ENCODE measurements at places on chromosomes 7 and 10.

GRCh38 chr10:105615715-105616365 is 974.8 kb downstream of the SORCS3 start:
- no peak for DNase-seq

DNA sequence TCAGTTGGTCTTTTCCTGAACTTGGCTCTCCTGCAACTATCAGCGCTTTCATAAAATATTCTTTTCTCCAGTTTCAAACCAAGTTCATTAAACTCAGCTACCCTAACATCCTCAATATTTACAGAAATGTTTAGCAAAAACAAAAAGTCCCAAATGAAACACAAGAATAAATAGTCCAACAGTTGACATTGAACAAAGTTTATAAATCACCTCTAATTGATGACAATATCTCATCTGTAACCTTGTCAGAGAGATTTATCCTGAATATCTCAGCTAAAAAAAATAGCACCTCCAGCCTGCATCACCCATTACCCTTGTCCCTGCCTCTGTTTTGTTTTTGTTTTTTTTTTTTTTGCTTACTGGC is 76.1 kb downstream of the ANK3 start:
- no peak for DNase-seq

GRCh38 chr10:105026566-105026965 is 385.5 kb downstream of the SORCS3 start:
- no peak for DNase-seq

- DNase-seq, result no peak
These were observed 292.0 kb downstream of the PHTF2 start for GRCh38 chr7:78090616-78091015.

DNA sequence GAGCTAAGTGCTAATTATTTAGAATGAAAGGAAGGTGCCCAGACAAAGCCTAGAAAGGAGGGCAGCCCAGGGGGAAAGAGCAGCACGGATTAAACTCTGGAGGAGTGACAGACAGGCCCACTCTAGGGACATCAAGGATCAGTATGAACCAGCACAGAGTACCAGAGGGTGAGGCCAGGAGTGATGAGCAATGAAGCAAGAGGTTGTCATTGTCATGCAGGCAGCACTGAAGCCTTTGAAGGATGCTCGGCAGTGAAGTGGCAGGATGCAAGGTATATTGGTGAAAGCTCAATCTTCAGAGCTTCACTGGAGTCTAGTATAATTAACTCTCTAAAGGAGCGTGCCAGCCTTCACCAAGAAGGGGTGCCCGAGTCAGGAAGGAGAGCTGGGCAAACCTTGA is 112.0 kb upstream of the INHBA start:
- no peak for DNase-seq

DNA sequence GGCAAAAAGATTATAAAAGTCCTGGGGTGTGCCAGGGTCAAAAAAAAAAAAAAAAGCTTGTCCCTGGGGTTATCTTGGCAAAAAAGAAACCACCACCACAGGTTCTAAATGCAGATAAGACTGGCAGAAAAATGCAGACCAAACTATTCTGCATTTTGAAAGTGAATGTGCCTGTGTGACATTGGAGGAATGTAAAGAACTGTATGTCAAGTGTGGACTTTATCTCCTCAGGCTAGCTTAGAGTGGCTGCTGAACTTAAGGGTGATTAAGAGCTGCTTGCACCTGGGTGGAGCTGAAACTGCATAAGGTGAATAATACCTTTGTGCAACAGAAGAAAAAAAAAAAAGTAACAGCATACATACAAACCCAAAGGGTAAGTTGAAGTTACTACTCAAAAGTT is 1.3 kb upstream of the NAPEPLD start:
- no peak for DNase-seq

GRCh38 chr7:110786328-110786965 is 304.5 kb upstream of the LRRN3 start:
- DNase-seq, result no peak

- no peak for DNase-seq
These were observed 285.9 kb upstream of the ETV1 start for GRCh38 chr7:14275356-14275755.

DNA sequence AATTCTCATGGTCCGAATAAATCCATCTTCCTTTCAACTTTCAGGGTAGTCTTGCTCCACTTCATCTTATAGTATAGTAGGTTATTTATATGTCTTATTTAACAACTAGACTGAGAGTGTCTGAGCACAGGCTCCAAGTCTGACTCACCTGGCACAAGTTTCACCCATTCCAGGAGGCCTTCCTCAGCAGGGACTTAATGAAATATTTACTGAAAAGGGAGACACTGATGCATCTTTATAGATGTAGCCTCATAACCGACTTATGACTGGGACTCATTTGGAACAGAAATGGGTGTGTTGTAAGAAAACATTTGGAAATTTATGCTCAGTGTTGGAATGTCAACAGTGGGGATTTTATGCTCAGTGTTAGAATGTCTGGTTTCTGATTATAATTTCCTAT is 59.9 kb downstream of the CH25H start:
- no peak for DNase-seq

- DNase-seq, result no peak
These were observed 262.7 kb downstream of the REEP3 start for GRCh38 chr10:63783882-63784281.

DNA sequence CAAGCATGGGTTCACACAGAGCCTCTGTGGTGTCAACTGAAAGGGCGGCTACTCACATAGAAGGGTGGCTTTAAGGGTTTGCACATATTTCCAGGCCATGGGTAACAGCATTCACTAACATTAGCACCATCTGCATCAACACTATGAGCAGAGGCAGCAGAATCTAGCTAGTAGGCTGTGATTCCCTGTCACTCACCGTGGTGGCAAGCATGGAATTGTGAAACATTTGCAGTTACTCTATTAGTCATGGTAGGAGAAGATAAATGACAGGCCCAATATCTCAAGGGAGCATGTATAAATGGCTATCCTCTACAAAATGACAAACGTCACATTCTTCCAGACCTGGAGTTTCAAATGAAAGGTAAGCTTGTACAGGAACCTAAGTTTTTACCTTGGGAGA is 32.2 kb upstream of the CUBN start:
- no peak for DNase-seq

- no peak for DNase-seq
These were observed 95.7 kb upstream of the JAZF1 start for GRCh38 chr7:28276298-28276697.

GRCh38 chr7:155201325-155202087 is 96.2 kb upstream of the INSIG1 start:
- no peak for DNase-seq

- no peak for DNase-seq
These were observed 61.7 kb upstream of the MDFIC start for GRCh38 chr7:114860206-114860605.

DNA sequence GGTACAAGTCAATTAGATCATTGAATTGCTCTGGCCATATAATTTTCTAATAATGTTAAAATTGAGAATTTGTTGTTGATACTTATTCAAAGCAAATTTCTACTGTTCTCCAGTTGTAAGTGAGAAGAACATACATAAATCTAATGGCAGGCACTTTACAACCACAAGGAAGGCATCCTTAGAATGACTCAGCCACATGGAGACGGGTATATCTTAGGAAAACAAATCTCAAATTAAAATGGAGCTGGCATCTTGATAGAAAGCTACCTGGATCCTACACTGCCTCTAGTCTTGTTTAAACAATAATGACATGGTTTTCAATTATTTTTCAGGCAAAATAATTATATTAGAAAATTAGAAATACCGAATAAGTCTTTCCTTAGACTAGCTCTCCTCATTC is 1183.7 kb upstream of the SORCS1 start:
- no peak for DNase-seq

GRCh38 chr10:3782451-3783315 is 2.3 kb downstream of the KLF6 start:
- DNase-seq, result no peak

DNA sequence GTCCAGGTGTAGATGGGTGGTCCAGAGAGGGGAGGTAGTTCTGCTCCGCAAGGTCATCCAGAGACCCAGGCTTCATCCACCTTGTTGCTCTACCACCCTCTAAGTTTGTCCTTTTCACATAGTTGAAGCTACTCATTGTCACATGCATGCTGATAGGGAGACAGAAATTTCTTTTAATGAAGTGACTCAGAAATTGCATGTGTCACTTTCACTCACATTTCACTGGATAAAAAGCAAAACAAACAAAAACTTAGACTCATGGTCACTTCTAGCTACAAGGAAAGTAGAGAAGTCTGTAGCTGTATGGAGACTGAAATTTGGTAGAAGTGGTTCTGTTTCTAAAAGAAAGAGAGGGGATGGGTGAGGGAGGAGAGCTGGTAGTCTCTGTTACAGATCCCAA is 161.9 kb downstream of the SORCS3 start:
- no peak for DNase-seq

DNA sequence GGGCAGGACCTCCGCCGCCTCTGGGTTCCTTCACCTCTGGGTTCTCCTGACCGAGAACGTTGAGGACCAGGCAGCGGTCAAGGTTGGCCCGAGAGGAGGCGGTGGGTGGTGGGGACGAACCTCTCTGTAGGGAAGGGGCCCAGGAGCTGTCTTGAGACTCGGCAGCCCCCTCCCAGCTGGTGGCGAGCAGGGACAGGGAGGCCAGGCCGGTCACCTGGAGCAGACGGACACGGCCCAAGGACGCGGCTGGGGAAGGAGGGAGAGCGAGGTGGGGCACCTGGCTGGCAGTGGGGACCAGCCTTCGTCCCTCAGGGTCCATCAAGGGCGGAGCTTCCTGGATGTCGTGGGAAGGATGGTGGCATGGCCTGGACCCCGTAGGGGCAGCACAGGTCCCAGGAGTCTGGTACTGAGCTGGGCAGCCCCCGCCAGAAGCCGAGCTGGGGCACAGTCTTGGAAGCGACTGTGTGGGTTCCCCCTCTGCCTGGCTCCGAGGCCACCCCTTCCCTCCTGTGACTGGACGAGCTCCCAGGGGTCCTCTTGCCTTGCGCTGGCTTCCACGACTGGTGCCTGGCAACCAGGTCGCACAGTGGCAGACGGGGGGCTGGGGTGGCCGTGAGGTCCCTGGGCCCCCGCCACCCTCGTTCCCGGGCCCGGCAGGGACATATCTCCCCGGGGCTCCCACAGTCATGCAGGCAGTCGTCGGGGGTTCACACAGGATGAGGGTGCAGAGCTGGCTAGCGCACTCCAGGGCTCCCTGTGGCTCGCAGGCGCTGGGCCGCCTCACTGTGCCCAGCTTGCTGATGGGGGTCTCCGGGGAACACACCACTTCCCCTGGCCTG is 89.9 kb downstream of the DNAJB6 start:
- no peak for DNase-seq

GRCh38 chr10:54009672-54010071 is 791.4 kb downstream of the PCDH15 start:
- no peak for DNase-seq

- no peak for DNase-seq
These were observed 164.9 kb downstream of the TMEM178B start for GRCh38 chr7:141238596-141239243.

DNA sequence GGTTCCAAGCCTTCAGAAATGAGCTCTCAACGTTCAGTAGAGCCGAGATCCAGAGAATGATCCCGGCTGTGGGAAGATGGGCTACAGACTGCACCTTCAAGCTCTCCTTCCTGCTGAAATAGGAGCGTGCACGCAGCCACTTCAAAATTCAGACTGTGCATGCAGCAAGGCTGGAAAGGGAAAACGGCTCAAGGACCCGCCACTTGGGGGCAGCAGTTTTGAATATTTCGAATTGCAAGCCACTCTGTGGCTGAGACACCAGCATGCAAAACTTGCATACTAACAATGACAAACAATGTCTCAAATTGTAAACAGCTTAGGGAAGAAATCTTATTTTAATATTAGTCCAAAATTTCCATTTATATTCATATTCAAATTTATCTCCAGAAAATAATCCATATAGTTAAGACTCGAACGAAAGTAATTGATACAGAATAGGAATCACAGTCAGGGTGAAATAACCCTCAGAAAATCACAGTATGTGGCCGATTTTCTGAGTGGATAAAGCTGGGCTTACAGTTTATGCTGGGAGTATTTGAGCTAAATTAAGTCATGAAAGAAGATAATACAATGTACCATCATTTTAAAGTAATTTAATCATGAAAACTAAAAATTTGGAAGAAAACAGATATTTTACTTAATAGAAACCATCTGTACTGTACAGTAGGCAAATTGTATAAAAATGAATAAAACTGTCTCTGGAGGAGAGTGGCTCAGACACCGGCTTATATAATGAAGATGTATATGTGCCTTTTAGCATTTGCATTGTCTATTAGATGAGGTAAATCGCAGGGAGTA is 137.9 kb upstream of the MKI67 start:
- DNase-seq, result no peak

DNA sequence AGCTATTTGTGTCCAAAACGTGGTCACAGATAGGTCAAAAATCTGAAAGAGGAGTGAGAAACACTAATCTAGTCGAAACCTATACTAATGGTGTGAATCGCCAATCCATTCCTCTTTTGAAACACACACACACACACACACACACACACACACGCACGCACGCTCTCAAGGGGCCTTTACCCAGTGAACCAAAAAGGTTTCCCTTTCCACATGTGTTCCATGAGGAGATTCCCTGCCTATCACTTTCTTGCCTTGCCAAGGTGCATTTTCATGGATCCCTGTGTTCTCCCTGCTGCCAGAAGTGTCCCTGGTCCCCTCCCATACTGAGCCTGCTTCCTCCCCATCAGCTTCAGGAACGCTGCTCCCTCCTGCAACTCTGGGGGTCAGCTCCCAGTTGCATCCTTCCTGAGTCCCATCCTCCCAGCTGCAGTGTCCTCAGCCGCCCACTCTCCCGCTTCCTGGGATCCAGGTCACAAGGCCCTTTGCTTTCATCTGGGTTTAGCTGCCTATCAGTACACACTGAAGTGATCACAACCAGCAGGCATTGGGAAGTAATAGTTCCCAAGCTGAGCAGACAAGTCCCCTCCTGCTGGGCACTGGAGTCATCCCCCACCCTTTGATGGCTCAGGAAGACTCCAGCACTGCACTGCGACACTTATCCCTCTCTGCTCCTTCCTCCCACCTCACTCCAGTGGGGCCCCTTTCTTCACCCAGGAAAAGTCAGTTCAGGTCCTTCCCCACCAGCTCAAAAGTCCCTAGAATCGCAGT is 49.2 kb upstream of the KCNMA1 start:
- DNase-seq, result no peak

DNA sequence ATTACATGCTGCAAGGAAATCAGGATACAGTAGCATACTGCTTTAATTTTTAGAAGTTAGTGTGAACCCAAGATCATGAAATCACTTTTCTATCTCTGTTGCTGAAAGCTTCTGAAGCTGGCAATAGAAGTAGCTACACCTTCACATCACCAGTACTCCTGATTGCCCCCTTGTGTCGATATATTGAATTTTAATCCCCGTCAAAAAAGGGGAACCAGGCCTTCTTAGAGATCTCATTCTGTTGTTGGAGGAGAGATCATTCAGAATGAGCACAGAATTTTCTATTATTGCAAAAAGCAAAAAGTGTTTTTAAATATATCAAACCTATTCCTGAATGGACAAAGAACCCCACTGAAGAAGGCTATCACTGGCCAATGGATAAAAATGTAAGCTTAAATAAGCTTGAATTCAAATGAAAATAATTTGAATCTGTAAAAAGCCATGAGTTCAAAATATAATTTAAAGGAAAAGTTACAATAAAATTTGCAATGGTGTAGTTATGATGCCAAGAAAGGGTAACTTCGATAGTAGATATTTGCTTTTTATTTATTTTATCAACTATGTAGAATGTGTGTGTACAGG is 39.7 kb upstream of the TEX47 start:
- DNase-seq, result no peak
